ENCODE measurements at places on chromosomes 7 and 10.

GRCh38 chr7:95687759-95688343 is 84.5 kb upstream of the DYNC1I1 start:
- no peak for DNase-seq

- no peak for DNase-seq
Observed at GRCh38 chr7:155213385-155213784, 84.3 kb upstream of the INSIG1 start.

GRCh38 chr10:101939729-101940128 is 96.1 kb upstream of the KCNIP2 start:
- DNase-seq = no peak

GRCh38 chr10:122128357-122128756 is 139.4 kb downstream of the TACC2 start:
- DNase-seq = no peak

DNA sequence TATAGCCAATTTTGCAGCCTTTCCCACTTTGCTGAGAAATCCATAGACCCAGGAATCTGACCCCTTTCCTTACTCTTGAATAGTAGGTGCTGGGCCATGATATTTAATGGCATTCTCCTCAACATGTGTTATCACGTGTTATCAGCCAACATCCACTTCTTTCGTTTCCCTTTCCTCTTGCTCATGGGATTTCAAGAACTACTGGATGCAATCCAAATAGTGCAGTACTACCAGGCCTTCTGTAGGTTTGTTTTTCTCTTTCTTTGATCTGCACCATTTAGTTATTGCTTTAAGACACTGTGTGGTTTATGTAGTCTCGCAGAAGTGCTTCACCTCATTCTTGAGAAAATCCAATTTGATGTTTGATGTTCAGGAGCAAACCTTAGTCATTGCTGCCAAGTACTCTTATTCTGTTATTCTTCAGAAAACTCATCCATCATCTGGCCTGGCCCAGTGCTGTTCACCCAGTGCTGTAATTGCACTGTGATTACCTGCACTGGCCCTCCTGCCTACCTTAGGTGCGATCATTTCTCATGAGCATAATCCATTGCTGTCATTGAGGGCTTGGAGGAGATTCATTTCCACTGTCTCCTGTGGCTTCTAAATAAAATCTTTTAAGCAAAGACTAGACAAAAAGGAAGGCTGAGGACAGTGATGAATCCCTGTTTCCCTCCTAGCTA is 315.3 kb downstream of the BMPER start:
- DNase-seq = no peak

- no peak for DNase-seq
Observed at GRCh38 chr7:28078036-28078901, 102.3 kb downstream of the JAZF1 start.

DNA sequence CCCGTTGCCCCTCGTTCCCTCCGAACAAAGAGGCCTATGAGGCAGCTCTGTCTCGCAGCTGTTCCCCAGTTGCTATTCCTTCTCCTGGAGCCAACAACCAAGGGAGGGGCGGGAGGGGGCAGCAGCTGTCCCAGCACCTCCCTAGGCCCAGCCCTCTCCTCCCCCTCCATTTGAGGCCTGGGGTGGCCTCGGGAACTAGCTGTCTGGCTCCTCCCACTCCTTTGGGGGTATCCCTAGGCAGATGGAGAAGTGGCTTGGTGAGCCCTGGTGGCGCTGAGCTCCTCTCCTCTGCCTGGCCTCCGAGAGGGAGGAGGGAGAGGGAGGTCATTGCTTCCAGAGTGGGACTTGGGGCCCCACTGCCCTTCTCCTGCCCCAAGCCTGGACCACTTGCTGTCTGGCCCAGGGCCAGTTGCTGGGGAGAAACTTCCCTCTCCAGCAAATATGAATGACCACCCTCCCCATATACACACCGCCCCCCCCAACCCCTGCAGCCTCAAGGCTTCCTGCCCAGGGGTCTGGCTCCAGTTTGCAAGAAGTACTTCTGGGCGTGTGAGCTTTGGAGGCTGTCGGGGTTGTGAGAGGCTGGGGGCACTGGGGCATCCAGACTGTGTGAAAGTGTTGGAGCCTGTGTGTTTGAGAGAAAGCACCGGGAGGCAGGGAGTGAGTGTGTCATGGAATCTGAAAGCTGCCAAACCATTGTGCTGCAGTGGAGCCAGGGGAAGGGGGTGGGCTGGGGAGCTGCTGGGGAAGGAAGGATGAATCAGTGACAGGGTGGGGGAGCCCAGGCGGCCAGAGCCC is 3.1 kb downstream of the FLNC start:
- DNase-seq = no peak

DNA sequence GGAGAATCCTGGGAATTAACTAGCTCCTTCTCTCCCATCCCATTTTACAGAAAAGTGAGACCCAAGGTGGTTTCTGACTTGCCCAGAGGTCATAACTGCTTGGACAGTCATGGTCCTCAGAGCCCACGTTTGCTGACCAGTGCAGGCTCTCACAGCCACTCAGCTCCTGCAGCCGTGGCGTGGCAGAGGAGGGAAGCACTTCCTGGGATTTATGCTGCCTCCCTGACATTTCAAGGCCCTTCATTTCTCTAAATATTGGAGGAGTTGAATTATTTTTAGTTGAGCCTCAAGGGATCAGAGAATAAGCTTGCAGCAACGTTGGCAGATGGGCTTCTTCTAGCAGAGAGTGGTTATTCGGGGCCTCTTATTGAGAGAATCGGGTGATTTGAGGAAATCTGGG is 77.1 kb downstream of the LHPP start:
- DNase-seq = no peak

- DNase-seq = no peak
Observed at GRCh38 chr10:30581779-30582380, 47.7 kb downstream of the LYZL2 start.

DNA sequence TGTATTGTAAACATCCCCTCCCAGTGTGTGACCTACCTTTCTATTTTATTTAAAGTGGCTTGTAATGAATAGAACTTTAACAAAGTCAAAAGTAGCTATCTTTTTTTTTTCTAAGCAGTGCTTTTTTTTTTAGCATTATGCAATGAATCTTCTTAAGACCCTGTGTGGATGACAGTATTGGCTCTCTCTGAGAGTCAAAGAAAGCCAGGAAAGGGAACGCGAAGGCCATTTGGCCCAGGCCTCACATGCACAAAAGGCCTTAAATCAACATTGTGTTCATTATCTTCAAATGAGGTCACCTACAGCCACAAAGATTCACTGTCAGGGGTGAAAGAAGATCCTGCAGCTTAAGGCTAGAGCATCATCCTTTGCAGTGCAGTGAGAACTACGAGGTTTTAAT is 721.5 kb downstream of the GRID1 start:
- no peak for DNase-seq

DNA sequence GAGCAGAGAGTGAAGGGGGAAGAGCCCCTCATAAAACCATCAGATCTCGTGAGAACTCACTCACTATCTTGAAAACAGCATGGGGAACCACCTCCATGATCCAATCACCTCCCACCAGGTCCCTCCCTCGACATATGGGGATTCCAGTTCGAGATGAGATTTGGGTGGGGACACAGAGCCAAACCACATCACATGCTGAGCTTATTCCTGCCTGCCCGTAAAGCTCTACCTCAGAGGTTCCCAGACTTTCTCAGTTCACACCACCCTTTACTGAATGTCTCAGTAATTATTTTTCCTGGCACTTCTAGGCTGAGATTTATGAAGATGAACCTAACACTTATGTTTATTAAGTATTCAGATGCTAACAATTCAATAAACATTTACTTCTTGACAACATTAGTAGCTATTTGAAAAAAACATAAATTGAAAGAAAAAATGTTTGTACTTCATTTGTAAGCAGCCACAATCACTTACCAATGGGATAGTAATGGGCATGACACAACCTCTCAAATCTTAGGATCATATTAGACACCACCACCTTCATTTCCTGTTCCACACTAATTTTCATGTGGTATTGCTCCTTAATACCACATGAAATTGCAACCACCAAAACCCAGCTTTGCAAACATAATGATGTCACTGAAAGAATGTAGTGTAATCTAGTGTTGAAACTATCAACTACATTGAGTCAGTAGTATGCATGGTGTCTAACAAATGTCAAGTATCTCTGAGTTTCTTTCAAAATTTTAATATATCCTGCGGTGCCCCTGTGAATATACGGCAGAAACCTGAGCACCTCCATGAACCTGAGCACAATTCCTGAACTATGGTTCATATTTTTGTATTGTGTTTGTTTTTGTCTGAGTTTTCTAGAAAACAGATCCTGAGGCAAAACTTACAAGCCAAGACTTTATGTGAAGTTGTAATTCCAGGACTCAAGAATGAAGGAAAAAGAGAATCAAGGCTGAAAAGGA is 4.5 kb upstream of the DGKI start:
- DNase-seq = no peak

GRCh38 chr10:114996542-114996941 is 58.5 kb downstream of the TRUB1 start:
- DNase-seq = no peak

GRCh38 chr10:66680886-66681285 is 244.9 kb upstream of the LRRTM3 start:
- DNase-seq = no peak

GRCh38 chr7:112233048-112233697 is 26.7 kb downstream of the ZNF277 start:
- DNase-seq = no peak

DNA sequence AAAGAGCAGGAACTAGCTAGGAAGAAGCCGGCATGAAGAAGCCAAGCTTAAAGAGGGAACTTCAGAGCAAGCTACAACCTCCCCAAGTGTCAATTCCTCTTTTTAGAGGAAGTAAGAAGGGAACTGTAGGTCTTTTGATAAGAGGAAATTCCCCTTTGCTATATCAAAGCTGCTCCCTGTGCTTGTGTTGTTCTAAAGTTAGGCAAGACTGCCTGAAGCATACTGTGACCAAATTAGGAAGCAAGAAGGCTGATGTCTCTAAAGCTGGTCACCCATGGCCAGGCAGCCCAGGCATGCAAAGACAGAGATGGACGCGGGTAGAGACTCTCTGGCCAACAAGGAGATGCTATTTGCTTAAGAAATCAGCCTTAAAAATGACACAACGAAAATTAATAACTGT is 87.9 kb downstream of the RNF216 start:
- DNase-seq = no peak

DNA sequence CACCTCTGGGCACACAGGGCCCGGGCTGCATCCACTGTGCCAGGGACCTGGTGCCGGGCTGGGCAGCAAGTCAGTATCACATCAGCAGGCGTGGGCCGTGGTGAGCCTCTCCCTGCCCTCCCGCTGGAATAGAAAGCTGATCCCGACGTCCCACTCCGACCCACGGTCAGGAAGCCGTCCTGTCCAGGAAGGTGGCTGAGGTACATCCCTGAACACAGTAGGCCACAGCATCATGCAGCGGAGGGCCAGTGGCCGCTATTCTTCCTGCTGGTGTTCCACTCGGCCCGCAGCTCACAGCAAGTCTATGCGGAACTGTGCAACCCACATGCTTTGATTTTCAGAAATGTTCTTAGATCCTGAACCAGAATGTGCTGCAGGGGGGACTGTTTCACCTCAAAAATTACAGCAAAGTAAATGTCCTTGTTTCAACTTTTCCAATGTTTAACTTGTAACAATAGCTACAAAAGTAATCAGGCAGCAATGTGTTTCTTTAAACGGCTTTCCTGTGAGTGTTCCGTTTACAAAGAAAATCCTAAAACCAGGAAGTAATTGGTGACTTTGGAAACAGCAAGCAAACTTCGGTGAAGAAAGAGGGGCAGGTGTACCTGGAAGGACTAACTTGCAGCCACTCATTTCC is 676 bp upstream of the GPR146 start:
- no peak for DNase-seq

- DNase-seq = no peak
Observed at GRCh38 chr7:143406002-143406357, 2.7 kb downstream of the EPHA1 start.

DNA sequence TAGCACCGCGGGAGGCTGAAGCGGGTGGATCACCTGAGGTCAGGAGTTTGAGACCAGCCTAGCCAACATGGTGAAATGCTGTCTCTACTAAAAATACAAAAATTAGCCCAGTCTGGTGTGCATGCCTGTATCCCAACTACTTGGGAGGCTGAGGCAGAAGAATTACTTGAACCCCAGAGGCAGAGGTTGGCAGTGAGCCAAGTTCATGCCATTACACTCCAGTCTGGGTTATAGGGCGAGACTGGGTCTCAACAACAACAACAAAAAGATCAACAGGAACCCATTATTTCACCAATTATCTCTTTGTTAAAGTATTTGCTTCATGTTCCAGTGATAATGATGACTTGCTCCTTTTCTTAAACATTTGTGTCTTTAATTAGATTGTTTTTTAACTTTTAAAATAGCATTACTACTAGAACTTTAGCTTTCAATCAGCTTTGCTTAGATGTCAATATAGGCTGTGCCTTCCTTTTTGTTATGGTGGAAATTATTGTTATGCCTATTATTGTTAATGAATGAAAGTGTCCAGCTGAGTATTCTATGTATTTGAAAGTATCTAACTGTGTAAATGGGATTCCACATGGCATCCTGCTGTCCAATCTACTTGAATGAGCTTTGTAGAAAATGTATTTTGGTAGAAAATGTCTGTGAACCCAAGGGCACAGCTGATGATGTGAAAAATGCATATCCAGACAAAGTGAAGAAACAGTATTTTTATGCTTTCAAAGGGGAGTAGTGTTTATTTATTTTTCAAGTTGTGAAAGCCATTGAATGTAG is 61.7 kb upstream of the CSTF2T start:
- no peak for DNase-seq

GRCh38 chr7:157497744-157498651 is 161.2 kb downstream of the DNAJB6 start:
- peak; percentile 18 for DNase-seq

GRCh38 chr10:31720546-31720945 is 208.1 kb downstream of the ARHGAP12 start:
- no peak for DNase-seq

GRCh38 chr10:74114041-74114448 is 36.6 kb downstream of the AP3M1 start:
- no peak for DNase-seq

DNA sequence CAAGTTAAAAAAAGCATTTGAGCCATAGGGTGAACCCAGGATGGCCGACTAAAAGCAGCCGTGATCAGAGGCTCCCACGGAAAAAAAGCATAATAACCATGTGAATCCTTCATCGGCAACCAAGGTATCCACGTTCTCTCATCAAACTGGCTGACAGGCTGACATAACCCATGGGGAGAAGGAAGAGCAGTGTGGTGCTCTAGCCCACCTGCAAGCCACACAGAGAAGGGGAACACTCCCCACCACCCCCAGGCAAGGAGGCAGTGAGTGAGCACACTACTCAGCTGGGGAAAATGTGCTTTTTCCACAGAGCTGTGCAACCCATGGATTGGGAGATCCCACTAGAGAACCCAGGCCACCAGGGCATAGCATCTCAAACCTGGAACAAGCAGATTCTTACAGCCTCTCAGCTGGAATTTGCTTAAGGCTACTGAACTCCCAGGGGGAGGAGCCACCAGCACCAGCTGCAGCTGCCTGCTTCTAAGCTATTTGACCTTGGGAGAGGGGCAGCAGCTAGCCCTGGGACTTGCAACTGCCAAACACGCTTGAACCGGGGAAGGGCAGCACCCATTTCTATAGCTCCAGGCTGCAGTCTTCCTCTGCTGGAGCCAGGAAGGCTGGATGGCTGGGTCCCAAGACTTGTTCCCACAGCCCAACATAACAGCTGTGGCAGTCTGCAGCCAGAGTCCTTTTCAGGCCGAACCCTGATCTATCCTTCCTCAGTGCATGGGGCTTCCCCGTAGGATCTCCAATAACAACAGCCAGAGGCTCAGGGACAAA is 178.2 kb upstream of the NRG3 start:
- DNase-seq = no peak

Measured in NCI-H510A (cell line).